ENCODE measurements at places on chromosomes 16 and 17. TPM values are rescaled to one million over a fixed set of nuclear protein-coding genes. Genes with fewer than 3 reads are reported as not detected.
A peak's percentile ranks its signal among the peaks of the same experiment; 100 is the strongest.

- peak overlapping the region; percentile 95 for H3K27ac ChIP-seq
Measured at GRCh38 chr17:42110301-42111264, 1.9 kb downstream of the DHX58 start.

- peak overlapping the region; percentile 74 for H3K27ac ChIP-seq
- H3K27me3 ChIP-seq: no peaks in the 10 kb centered on the region
- no peak for DNase-seq
Measured at GRCh38 chr16:30394592-30395154, 547 bp upstream of the ZNF48 start.

DNA sequence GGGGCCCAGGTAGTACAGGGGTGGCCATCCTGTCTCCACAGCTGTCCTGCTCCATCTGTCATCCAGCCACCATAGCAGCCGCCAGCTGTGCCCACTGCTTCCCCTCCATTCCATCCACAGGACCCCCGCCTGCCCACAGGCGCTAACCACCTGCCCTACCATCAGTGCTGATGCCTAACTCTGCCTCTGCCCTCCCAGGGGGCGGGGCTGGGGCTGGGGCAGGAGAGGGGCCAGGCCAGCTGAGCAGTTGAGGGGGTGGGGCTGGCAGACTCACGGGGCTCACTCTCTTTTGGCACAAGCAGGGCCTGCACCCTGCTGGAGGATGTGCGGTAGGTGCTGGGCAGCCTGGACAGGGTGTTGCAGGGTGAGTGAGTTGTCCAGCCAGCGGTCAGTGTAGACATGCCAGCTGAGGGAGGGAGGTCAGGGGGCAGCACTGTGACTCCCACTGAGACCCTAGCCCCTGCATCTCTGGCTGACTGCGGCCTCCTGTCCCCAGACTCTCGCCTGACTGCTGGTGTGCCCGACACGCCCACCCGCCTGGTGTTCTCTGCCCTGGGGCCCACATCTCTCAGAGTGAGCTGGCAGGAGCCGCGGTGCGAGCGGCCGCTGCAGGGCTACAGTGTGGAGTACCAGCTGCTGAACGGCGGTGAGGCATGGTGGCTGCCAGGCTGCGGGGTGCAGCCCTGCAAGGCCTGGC lies 9.6 kb downstream of the GALK1 start:
- H3K4me1 ChIP-seq: no peaks in the 10 kb centered on the region
- H3K4me3 ChIP-seq: no peak overlapping the region
- DNase-seq: no peak

DNA sequence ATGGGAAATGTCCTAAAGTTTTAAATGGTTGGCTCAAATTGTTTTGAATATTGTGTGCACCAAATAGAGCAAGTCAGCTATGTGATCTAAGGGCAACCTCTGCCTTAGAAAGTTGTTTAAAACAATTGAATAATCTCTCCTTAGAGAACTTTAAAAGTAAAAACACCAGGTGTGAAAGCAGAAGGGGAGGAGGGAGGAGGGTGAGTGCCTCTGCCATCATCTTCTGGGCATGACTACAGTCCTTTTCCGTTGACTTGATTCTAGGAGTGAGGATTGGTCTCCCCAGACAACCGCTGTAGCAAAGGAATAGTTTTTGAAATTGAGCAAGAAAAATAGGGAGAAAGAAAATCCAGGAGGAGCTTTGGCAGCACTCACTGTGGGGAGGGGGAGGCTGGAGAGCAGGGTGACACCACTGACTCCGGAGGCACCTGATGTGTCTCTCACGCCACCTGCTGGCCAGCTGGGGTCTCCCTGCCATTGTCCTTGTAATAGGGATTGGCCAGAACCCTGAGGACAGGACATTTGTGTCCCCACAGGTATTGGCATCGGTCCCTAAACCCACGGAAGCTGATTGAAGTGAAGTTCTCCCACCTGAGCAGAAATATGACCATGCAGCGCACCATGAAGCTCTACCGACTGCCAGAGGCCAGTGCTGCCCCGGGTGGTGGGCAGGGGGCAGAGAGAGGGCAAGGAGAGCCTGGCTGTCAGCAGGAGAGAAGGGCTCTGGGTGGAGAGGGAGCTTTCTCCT lies 33.3 kb downstream of the PLCD3 start:
- H3K36me3 ChIP-seq: peaks cover 33% of the 10 kb centered on the region
- H3K4me1 ChIP-seq: peaks cover 4% of the 10 kb centered on the region
- H3K4me3 ChIP-seq: no peak overlapping the region

DNA sequence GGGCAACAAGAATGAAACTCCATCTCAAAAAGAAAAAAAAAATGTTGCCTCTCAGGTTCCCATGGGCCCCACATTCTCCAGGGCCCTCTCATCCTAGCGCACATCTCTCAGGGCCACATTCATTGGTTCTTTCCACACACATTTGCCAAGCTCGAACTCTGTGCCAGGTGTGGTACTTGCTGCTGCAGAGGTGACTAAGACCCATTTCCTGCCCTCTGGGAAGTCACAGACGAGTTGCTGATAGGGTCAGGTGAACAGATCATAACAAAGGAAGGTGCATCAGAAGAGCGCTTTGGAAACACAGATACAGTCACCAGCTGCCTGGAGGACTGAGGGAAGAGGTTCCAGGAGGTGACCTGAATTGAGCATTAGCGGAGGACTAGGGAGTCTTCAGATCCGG lies 1.0 kb downstream of the GSDMA start:
- H3K4me1 ChIP-seq: no peaks in the 10 kb centered on the region
- no peak for DNase-seq
- no peak overlapping the region for H3K27ac ChIP-seq

GRCh38 chr17:8289103-8289397 lies 580 bp downstream of the RANGRF start:
- H3K27ac ChIP-seq: peak overlapping the region; percentile 95
- H3K4me1 ChIP-seq: no peaks in the 10 kb centered on the region
- no peak for DNase-seq

Gene CLEC19A
- total RNA-seq: 0.23 TPM

DNA sequence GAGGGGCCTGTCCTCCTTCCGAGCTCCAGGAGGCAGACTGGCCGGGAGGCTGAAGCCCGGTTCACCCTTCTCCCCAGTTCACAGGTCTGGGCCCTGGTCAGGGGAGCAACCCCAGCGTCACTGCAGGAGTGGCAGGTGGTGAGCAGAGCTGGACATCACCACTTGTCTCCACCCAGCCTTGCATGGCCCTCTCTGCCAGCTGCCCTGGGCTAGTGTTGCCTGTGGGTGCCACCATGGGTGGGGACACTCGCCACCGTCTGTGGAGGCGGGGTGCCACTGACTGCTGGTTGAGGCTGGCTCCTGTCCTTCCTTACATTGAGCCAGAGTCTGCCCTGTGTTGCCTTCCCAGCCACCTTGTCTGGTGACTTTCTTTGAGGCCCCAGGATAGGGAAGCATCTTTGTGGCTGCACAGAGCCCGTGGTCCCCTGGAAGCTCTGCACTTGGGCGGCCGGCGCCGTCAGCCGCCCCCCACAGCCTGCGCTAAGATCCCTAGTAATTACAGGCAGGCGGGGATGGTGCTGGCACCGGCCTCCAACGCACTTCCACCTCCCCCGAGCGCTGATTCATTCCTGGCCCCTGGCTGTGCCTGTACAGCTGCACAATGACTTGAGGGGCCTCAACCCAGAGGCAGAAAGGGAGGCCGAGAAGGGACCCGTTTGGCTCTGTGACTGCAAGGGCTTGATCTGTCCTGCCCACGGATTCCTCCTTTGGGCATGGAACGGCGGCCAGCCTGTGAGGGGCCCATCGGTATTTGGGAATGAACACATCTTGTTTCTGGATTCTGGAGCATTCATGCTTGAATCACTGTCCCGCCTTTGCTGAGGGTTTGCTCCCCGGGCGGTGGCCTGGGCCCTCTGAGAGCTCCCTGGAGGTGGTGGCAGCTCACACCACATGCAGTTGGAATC lies 5.2 kb downstream of the BAIAP2 start:
- no peak overlapping the region for H3K4me3 ChIP-seq
- DNase-seq: no peak

Gene TP53TG3F
- total RNA-seq: 1.6 TPM

DNA sequence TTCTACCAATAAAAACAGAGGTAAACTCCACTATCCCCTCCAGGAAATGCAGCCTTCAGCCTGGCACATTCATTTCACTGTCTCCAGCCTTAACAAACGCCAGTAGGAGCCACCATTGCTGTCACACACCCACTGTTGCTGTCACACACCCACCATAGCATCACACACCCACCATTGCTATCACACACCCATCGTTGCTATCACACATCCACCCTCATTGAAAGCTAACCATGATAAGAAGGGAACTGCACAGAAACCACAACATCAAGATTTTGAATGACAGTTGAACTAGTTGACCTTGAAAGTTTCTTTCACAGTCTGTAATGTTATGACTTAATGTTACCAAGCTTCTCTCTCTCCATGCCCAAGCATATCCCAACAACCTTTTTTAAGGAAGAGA lies 38.1 kb downstream of the SHCBP1 start:
- no peaks in the 10 kb centered on the region for H3K36me3 ChIP-seq
- H3K4me3 ChIP-seq: no peak overlapping the region
- H3K27ac ChIP-seq: no peak overlapping the region
- H3K4me1 ChIP-seq: no peaks in the 10 kb centered on the region

Gene SPATA32
- total RNA-seq: 3.2 TPM

- H3K4me1 ChIP-seq: peaks cover 5% of the 10 kb centered on the region
- no peaks in the 10 kb centered on the region for H3K27me3 ChIP-seq
- H3K4me3 ChIP-seq: no peak overlapping the region
Measured at GRCh38 chr16:63618896-63619485, 1502.9 kb downstream of the CDH11 start.

Gene ARHGAP23
- 204 TPM for total RNA-seq

DNA sequence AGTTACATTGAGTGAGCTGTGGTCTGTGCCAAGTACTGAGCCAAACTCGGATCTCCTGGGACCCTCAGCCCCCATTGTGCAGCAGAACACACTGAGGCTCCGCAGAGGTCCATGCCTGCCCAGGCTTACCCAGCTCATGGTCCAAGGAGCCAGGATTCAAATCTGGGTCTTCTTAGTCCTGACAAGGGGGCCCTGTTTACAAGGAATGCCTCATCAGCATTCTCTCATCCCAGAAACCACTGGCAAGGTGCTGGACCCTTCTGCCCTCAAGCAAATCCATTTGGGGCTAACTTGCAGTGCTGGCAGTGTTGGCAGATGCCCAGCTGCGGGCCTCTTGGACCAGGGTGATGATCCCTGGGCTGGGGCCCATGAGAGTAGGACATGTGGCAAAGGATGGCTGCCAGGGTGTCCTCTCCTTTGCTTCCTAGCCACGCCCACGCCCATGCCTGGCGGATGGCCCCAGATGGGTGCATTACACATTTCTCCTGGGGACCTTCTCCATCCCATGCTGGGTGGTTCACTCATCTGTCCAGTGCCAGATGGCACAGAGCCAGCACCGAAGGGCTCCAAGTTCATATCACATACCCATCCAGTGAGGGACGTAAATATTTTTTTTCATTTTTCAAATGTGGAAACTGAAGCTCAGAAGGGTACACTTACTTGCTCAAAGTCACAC lies 117.7 kb downstream of the CMIP start:
- H3K4me1 ChIP-seq: peaks cover 7% of the 10 kb centered on the region
- no peak overlapping the region for H3K27ac ChIP-seq
- no peaks in the 10 kb centered on the region for H3K27me3 ChIP-seq
- no peak overlapping the region for H3K4me3 ChIP-seq
- DNase-seq: no peak

GRCh38 chr16:86604436-86605193 lies 26.3 kb downstream of the FOXL1 start:
- no peak for DNase-seq
- H3K27ac ChIP-seq: peak overlapping the region; percentile 23
- no peaks in the 10 kb centered on the region for H3K36me3 ChIP-seq
- H3K4me3 ChIP-seq: no peak overlapping the region
- H3K27me3 ChIP-seq: no peaks in the 10 kb centered on the region
- no peaks in the 10 kb centered on the region for H3K4me1 ChIP-seq

DNA sequence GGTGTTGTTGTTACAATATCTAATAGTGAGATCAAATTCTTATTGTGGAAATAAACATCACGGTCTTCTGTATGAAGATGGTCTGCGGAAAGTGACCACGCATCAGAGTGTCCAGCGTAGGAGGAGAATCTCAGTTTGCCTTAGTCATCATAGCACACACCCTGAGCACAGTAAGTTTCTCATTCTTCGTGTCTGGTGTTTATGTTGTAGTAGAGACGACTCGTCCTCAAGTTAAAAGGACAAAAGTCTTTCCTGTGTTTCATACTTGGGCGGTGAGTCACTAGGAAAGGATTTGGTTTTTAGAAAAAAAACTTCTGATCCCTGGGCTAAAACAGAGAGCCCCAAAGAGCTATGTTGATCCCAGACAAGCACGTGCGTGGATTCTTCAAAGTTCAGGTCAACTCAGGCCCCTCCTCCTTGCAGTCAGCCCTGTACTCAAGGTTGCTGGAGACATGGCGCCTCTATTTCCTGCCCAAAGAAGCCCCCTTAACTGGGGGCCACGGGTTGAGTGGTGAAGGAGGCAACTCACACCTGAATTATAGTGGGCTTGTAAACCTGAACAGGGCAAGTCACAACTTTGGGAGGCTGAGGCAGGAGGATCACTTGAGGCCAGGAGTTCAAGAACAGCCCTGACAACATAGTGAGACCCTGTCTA lies 170.4 kb downstream of the ZFHX3 start:
- H3K4me1 ChIP-seq: peaks cover 9% of the 10 kb centered on the region
- no peaks in the 10 kb centered on the region for H3K36me3 ChIP-seq
- no peak overlapping the region for H3K4me3 ChIP-seq
- H3K27me3 ChIP-seq: no peaks in the 10 kb centered on the region

Gene ERI2
- 35.2 TPM for total RNA-seq

Gene LHX1
- total RNA-seq: not detected

Gene CCT6B
- 7.1 TPM for total RNA-seq

Gene CCL14
- 19.9 TPM for total RNA-seq

Gene KRTAP1-5
- total RNA-seq: 0.51 TPM

DNA sequence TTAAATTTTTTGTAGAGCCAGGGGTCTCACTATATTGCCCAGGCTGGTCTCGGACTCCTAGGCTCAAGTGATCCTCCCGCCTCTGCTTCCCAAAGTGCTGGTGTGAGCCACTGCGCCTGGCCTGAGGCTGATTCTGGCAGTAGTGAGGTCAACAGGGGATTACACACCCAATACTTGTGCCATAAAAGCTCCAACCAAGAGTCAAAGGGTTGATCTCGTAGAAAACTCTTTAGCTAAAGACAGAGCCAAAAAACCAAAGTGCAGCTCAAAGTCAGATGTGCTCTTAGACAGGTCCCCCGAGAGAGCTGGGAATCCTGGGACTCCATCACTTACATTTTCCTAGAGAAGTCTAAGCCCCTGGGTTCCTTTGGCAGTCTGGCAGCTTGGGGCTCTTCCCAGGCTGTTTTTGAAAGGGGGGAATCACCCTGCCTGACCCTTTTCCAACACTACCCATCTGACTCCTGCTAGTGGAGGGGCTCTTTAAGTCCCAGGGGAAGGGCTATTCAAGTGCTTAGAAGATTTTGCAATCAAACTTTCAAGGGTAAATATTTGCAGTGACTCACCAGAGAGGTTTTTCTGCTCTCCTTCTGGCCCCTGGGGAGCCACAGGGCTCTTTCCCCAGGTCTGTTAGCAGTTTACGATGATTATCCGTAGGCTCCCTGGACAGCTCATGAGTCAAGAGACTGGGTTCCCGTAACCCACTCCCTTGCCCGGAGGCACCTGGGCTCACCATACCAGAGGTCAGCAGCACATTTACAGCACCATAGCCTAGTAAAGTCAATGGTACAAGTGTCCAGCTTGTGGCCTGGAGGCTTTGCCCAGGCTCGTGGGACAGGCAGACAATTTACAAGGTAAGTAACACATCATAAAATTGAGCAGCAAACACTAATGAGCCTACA lies 408.7 kb downstream of the SLC39A11 start:
- peaks cover 12% of the 10 kb centered on the region for H3K4me1 ChIP-seq
- no peak overlapping the region for H3K4me3 ChIP-seq
- DNase-seq: peak; percentile 77
- H3K36me3 ChIP-seq: no peaks in the 10 kb centered on the region

Measured in prostate gland (tissue), 2 donors.